ENCODE measurements at places on chromosomes 7 and 10.

DNA sequence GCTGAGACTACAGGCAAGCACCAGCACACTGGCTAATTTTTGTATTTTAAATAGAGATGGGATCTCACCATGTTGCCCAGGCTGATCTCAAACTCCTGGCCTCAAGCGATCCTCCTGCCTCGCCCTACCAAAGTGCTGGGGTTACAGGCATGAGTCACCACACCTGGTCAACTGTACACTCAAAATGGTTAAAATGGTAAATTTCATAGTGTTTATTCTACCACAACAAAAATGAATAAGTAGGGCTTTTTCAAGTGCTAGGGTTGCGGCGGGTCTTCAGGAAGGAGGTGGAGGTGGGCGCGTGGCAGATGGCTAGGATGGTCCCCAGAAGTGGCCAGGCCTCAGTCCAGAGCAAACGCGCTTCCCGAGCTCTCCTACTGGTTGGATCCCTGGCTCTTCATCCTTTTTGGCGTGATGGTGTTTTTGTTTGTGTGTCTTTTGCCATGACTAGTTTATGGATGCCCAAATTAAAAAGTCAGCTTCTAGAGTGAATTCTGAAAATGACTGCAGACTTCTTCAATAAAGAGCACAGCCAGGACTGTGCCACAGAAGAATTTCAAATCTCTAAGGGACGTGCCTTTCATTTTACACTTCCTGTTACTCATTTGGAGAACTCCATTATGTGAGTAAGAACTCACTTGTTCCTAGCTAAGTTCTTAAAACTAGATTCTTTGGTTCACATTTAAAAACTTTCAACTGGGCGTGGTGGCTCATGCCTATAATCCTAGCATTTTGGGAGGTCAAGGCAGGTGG lies 73.9 kb downstream of the TMEM130 start:
- no peak for DNase-seq

GRCh38 chr7:41219276-41219675 lies 483.6 kb downstream of the INHBA start:
- no peak for DNase-seq

DNA sequence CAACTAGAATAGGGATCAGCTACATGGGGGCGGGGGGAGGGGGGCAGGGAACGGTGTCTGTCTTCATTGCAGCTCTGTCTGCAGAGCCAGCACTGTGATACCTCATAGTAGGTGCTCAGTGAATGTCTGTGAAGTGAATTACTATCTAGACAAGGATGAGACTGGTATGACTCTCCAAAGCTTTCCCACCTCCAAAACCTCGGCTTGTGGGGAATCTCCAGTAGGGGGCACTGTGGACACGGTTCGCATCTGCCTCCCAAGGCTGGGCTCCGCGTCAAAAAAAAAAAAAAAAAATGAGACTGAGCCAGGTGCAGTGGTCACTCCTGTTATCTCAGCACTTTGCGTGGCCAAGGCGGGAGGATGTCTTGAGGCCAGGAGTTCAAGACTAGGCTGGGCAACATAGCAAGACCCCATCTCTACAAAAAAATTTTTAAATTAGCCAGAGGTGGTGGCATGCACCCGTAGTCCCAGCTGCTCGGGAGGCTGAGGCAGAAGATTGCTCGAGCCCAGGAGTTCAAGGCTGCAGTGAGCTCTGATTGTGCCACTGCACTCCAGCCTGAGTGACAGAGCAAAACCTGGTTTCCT lies 9.6 kb downstream of the TRIM56 start:
- no peak for DNase-seq

DNA sequence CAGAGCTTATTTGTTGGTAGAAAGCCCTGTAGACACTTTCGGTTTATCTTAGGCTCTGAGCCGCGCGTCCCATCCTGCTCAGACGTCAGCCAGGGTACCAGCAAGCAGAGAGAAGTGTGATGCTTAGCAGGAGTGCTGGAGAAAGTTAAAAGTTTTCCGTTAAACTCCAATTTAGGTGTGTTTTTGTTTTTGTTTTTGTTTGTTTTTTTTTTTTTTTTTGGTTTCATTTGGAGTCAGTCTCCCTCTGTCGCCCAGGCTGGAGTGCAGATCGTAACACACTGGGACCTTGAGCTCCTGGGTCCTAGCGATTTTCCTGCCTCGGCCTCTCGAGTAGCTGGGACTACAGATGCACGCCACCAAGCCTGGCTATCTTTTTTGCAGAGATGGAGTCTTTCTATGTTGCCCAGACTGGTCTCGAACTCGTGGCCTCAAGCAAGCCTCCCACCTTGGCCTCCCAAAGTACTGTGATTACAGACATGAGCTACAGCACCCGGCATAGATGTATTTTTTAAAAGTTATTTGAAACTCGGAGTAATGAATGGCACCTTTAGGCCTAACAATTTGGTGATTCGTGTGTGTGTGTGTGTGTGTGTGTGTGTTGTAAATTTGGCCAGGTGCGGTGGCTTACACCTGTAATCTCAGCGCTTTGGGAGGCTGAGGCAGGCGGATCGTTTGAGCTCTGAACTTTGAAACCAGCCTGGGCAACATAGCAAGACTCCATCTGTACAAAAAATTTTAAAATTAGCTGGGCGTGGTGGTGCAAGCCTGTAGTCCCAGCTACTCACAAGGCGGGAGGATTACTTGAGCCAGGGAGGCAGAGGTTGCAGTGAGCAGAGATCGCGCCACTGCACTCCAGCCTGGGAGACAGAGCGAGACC lies 1.3 kb upstream of the HIP1 start:
- DNase-seq, result no peak

- no peak for DNase-seq
Observed at GRCh38 chr7:22672846-22673680, 53.9 kb upstream of the IL6 start.

DNA sequence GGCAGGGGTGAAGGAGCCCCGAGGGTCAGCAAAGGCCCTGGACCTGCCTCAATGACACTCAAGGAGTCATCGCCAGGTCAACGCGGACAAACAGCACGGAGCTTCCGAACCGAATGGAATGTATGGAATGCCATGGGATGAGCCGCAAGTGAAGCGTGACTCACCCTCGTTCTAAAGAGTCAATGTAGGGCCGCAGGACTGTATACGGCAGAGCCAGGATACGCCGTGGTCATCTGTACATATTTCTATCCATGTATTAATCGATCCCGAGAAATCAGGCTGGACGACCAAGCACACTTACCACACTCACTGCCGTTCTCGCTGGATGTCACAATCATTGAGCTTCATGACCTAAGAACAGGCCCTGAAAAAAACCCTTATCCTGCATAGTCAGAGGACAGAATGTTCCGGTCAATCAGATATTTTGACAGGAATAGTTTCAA lies 4.3 kb downstream of the SNX8 start:
- no peak for DNase-seq

DNA sequence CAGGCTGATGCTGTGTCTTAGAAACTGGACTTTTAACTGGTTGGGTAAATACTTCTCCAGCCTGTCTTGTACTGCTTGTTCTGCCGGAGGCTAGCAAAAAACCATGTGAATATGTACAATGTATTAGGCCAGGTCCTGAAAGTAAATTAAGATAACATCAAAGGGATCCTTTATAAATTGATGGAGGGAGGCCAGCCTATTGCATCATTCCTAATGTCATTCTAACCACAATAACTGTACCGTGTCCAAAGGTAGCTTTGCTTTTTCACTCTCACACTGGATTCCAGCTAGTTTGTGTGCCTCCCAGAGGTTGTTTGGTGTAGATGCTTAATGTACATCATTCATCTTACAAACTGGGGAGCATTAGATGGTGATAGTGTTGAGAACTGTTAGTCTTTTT lies 91.2 kb upstream of the SEM1 start:
- no peak for DNase-seq

- no peak for DNase-seq
Observed at GRCh38 chr7:108454674-108455550, 1.3 kb downstream of the NRCAM start.

DNA sequence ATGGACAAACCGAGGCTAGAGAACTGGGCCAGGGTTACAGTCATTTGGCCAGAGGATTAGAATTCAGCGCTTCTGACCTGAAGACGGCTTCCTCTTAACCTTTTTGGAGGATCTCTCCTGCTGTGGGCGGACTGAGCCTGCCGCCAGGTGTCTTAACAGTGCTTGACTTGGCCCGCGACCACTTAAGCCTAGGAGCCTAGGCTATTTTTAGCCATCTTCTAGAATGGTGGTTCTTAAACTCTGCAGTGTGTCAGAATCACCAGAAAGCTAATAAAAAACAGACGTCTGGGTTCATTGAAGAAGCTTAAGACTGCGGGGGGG lies 722 bp downstream of the MDH2 start:
- no peak for DNase-seq

DNA sequence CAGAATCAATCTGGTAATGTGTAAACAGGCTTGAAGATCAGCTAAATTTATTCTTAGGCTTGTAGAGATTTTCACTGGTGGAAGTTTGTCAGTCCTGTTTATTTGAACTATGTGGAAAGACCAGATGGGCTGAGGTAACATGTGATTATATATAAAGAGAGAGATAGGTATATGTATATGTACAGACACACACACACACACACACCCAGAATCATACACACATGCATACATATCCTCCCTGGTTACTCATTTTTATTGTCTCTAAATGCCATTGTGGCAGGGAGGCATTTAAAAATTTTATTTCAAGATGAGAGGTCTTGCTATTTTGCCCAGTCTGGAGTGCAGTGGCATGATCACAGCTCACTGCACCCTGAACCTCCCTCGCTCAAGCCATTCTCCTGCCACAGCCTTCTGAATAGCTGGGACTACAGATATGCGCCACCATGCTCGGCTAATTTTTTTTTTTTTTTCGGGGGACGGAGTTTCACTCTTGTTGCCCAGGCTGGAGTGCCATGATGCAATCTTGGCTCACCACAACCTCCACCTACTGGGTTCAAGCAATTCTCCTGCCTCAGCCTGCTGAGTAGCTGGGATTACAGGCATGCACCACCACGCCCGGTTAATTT lies 78.1 kb upstream of the CYTH3 start:
- DNase-seq, result no peak

DNA sequence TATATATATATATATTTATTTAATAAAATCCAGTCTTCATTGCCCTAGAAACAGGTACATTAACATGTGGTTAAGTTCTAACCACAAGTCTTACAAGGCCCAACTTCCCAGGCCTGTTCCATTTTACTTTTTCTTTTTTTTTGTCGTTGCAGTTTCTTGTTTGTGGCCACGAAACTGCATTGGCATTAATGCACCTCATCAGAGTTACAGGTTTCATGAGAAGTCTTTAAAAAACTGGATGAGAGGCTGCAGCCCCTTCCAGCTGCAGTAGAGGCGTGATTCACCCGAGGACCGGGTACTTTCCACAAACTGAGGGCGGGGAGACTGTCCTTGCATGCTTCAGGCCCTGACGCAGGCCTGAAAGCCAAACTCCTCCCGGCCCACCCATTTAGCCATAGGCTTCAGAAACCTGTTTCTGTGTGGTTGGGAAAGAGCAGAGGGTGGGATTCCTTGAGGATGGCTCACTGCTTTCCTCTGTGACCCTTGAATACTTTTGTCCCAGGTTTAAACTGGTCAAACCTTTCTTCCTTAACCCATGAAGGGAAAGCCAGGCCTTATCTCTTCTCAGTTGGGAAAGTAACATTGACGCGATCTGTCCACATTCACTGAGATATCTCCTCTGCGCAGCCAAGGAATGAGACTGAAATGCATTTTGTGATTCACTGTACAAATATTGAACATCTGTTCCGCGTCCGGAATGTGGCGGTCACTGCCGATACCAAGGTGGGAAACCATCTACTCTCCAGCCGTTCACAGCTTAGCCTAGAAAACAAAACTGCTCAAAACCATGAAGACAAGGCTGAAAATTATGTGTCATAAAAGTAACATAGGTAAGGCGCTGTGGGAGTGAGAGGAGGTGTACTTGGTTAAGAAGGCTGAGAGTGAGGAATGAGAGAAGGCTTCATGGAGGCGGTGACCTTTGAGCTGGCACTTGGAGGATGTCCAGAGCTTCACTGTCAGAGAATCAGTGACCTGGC lies 311.7 kb downstream of the GATA3 start:
- DNase-seq, result no peak

DNA sequence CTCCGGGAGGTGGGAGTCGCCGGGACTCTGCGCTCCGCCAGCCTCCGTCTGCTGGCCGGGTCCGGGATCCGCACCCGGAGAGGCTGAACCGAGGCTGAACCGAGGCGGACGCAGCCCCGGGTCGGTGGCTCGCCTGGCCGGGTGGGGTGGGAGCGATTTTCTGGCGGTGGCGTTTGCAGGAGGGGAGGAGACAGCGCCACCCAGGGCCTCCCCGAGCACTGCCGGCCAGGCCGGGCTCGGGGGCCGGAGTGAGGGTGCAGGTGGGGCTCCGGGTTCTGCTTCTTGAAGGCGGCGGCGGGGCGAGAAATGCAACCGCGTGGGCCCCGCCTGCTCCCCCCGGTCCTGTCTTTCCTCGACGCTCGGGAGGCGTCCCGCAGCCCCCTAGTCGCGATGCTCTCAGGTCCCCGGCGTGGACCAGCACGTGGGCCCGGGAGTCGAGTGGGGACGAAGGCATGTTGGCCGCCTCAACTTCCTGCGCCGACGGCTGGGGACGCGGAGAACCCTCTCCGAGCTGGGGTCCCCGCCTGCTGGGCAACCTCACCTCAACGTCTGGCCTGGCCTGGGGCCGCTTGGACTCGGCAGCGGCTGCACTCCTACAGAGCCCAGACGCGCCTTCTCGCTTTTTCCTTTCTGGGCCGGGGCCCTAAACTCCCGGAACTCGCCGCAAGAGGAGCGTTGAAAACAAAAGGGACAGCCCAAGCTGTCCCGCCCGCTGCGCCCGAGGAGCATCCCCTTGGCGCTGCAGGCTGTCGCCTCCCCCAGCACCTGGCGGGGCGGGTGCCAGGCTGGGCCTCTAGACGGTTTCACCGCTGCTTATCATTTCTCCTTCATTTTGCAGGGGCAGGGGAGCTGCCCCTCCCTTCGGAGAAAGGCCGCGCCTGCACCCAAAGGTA lies 25.2 kb upstream of the VAX1 start:
- DNase-seq, result no peak

GRCh38 chr7:30146127-30146612 lies 11.4 kb downstream of the MTURN start:
- DNase-seq, result no peak

GRCh38 chr7:81330108-81330507 lies 411.3 kb upstream of the SEMA3C start:
- no peak for DNase-seq

DNA sequence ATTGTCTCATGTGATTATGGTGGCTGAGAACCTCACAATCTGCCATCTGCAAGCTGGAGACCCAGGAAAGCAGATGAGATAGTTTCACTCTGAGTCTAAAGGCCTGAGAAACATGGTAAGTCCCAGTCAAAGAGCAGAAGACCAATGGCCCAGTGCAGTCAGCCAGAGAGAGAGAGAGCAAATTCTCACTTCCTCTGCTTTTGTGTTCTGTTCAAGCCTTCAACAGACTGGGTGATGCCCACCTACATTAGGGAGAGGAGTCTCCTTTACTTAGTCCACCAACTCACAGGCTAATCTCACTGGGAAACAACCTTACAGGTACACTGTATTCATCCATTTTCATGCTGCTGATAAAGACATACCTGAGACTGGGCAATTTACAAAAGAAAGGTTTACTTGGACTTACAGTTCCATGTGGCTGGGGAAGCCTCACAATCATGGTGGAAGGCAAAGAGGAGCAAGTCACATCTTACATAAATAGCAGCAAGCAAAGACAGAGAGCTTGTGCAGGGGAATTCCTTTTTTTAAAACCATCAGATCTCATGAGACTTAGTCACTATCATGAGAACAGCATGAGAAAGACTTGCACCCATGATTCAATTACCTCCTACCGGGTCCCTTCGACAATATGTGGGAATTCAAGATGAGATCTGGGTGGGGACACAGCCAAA lies 4.7 kb upstream of the FRMPD2 start:
- no peak for DNase-seq
